ENCODE measurements at places on chromosomes 2 and 18.

GRCh38 chr2:23486684-23487075, 101.7 kb downstream of the KLHL29 start:
- no peak for DNase-seq

GRCh38 chr18:61544178-61544577, 210.9 kb downstream of the CDH20 start:
- no peak for DNase-seq

DNA sequence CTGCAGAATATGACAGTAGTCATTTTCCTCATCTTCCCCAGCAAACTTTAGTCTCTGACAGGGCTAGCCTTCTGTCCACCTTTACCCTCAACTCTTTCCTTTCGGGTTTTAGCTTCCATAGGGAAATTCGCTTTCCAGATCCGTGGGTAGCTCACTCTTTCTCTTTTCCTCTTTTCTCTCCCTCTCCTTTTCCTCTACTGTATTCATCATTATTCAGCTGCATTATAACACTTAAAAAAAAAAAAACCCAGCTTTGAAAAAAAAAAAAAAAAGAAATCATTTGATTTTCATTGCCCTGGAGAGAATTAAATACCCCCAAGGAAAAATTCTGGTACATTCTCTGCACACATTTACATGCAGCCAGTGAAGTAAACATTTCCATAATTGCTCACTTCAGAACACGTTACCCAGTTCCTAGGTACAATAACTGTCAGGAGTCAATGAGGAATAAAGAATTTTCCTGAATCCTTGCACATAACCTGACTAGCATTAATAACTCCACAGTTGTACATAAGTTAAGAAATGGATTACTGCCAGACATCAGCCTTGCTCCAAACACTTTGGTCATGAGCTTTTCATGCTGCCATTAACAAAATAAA, 63.5 kb downstream of the ZNF521 start:
- DNase-seq: no peak

DNA sequence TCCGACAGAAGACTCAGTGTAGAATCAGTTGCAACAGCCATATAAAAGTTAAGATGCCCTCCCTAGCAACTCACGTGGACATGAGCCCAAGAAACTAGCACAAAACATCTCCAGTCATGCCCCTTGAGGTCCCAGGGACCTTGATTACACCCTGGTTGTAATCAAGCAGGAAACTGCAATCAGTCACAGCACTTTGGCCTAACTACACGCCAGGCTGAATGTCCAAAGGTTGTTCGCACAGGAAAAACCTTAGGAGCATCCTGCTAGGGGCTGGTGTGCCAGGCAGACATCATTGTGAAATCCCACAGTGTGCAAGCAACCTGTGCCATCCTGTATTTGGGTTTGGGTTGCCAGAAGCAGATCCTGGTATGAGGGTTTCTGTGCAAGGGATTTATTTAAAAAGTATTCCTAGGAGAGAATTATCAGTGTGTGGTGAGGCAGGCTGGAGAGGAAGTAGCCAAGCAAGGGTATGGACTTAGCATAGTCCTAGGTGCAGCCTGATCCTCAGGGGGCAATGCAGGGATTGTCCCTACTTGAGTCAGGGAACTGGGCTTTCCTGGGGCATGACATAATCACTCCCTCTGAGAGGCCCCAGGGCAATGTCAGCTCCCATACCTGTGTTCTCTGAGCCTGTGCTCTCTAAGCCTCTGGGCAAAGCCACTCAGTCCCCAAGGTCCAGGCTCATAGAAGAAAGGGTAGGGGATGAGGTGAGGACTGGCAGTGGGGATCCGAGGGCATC, 17.8 kb upstream of the SULT1C2 start:
- DNase-seq: no peak

- no peak for DNase-seq
Observed at GRCh38 chr2:40242315-40242714, 209.6 kb downstream of the SLC8A1 start.

DNA sequence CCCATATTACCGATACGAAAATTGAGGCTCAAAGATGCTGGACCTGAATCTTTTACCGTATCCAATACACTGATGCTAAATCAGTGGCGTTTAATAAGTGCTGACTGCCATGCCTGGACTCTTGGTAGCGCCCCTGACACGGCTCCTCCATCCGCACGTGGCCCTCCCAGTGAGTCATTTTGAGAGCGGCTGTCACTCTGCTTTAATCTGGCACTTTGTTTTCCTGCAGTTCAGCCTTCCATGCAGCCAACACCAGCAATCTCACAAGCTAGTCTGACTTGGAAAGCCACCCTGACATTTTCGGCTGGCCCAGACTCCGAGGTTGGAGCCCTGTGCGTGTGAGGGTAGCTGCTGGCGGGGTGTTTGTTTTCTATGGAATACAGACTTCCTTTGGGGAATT, 155.1 kb upstream of the LMAN1 start:
- no peak for DNase-seq

DNA sequence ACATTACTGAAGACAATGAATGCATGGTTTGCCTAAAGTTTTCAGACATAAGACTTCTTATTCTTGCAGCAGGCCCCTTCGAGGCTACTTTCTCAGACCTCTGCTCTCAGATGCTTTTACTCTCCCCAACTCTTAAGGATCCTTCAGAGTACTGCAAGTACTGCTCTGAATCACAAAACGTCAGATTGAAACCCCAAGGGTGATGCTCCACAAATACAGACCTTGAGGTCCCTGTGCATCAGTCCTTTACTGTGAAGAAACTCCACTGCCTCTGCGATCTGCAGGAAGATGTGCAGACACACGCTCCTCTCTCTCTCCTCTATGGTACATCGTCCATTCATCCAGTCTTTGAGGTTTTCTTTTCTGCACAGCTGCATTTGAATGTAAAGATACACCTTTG, 52.8 kb downstream of the EIF2AK3 start:
- no peak for DNase-seq

DNA sequence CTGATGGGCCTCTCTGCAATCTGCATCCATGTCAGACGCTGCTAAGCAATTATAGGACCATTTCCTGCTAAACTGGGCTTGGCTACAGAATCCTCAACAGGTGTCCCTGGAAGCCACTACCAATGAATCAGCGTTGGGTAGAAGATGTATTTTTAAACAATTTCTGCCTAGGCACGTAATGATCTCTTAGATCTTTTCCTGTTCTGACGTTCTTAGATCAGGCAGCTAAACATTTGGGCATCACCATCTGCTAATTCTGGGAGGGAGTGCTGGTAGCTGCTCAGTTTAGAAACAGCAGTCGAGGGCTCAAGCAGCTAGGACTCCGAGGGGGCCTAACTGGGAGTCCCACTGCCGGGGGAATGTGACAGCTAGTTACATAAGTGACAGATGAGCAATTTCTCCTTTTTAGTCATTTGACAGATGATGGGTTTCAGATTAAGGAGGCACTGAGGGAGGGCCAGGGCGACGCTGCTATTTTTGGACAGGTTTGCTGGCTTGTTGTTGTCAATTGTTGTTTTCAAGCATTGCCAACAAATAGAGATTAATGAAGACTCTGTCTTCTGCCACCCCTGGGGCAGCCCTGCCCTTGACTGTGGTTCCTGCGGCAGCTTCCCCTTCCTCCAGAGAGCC, 92.7 kb downstream of the MRO start:
- DNase-seq: no peak

DNA sequence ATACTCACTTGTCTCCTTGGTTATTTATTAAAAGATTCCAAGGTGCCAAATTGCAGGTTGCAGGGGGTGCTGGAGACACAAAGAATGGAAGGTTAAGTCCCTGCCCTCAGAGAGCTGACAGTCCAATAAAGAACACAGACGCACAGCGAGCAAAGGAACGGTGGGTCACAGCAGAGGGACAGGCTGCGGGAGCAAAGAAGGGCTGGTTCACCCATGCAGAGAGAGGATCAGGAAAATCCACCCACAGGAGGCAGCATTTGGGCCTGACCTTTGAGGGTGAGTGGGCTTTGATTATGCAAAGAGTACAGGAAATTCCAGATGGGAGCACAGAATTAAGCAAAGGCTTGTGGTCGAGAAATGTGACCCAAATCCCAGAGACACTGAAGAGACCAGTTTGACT, 45.0 kb downstream of the ZBTB7C start:
- DNase-seq: no peak

- DNase-seq: no peak
Observed at GRCh38 chr2:21912405-21912804, 788.6 kb downstream of the TDRD15 start.

- no peak for DNase-seq
Observed at GRCh38 chr2:104371087-104371781, 482.7 kb upstream of the POU3F3 start.

DNA sequence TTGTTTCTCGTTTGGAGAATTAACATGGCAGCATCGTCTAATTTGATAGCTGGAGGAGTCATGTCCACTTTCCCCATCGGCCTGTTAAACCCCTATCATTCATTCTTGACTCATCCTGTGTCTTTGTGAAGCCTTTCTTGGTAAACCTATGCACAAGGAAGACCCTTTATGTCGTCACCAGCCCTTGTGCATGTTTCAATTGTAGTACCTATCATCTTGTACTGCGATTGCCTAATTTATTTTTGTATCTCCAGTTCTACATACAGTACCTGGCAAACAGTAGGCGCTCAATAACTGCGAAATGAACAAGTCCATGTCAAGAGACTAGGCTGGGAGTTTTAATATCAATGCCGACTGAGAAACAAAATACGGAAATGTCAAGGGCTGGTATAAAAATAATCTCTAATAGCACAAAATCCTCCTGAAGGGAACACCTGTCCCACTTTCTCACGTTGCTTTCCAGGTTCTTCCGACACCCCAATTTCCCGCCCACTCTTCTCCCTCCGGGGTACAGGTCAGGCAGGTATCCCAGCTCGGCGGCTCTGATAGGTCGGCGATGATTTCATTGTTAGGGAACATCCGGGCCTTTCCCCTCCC, 1.3 kb upstream of the PPM1B start:
- no peak for DNase-seq

DNA sequence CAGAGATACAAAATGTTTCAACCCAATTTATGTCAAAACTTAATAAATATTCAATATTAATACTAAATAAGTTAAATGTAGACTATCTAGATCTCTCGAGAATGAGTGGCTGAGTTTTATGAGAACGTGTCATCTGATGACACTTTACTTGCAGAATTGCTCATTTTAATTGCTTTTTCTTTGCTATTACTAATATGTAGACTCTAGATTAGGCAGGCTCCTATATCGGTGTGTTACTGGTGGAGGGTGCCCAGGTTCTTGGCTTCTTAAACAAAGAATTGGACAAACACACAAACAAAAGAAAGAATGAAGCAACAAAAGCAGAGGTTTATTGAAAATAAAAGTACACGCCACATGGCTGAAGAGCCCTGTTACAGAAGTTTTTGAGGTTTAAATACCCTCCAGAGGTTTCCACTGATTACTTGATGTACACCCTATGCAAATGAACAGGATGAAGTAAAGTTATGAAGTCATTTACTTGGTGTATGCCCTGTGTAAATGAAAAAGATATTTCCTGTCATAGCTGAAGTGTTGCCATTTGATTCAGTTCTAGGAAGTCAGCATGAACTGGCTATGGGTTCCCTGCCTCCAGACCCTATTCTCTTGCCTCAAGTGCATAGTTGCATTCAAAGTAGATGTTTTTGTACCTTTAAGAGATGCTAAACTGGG, 122.9 kb upstream of the ITGA4 start:
- DNase-seq: no peak

- no peak for DNase-seq
Observed at GRCh38 chr2:142220239-142220638, 89.4 kb upstream of the LRP1B start.

- no peak for DNase-seq
Observed at GRCh38 chr2:196337208-196337953, 166.0 kb upstream of the STK17B start.

DNA sequence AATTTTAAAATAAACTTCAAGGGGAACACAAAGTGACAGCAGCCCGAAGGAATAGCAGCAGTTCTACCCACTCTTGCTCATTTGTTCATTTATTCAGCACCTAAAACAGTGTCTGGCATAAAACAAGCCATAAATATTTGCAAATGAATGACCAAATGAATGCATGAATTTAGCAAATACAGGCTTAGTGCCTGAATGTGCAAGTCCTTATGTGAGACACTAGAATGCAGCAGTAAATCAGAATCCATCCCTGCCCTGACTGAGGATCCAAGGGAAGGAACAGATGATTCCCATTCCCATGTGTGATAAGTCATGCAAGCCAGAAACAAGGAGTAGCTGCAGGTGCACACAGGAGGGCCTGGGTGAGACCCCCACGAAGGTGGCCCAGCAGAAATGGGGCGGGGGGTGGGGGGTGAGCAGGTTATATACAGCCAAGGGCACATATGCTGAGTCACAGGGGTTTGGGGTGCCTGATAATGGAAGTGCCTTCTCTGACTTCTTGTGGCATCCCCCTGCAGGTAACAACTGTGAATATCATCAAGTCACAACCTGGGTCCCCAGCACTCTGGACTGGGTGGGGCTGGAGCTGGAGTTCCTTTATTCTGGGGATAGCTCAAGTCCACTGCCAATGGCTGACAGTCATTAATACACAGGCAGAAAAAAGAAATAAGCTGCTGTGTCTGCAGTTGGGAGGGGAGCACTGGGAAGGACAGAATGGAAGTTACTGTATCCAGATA, 311.9 kb downstream of the TXNL1 start:
- no peak for DNase-seq

GRCh38 chr18:21181766-21182165, 60.3 kb upstream of the GREB1L start:
- no peak for DNase-seq

GRCh38 chr18:38886235-38886634, 1320.6 kb upstream of the CELF4 start:
- DNase-seq: no peak

DNA sequence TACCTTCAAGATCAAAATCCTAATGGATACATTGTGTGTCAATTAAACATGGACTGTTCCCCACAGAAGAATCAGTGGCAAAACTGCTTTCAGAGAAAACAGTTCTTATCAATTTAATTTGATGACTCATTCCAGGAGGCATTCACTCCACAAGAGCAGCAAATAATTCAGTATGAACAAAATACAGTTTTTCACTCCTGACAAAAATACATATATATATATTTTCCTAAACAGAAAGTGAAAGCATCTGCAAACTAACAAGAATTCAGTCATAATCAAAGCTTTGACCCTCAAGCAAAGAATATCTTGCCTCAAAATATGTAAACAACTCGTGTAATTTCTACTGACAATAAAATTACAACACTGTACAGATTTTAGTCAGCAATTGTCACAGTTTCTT, 685.1 kb upstream of the SLC8A1 start:
- DNase-seq: no peak

GRCh38 chr2:95264624-95265023, 9.6 kb upstream of the PROM2 start:
- DNase-seq: no peak

Measured in T-cell (primary cell).